AG10803 (cell line): ENCODE measurements at places on chromosomes 16 and 17.
A peak's percentile ranks its signal among the peaks of the same experiment; 100 is the strongest.

DNA sequence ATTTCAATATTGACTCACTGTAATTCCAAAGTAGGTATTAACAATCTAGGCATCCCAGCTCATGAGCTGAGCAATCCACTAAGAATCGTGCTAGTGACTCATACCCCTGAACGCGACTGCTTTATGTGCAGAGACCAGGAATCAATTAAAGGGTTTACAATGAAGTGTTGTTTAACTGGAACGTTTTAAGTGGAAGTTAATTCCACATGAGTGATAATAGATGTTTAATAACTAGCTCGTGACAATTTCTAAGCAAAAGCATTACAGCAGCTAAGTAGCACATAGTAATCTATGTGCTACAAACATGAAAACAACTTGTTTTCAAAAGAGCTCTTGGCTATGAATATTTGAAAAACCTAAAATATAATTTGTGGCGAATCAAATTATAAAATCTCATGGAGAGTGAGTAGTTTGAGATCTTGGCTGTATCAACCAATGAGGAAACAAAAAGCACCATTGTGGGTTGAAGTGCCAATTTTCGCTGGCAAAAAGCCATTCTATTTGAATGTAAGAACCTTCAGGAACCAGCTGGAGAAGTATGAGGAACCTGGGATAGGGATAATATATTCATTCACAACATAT lies 9.4 kb downstream of the GJC1 start:
- peak; percentile 94 for DNase-seq

DNA sequence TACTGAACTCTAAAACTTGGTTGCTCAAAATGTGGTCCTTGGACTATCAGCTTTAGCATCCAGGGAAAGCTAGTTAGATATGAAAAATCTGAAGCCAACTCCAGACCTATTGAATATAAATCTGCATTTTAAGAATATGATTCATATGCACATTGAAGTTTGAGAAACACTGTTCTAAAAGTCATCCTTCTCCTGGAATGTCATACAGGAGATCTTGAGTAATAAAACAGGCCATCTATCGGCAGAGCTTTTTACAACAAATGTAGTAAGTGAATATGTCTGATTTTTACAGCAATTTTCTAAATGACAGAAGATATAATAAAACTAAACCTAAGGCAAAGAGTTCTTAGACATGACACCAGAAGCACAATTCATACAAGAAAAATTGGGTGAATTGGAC lies 140.4 kb downstream of the PMP22 start:
- peak; percentile 38 for DNase-seq

DNA sequence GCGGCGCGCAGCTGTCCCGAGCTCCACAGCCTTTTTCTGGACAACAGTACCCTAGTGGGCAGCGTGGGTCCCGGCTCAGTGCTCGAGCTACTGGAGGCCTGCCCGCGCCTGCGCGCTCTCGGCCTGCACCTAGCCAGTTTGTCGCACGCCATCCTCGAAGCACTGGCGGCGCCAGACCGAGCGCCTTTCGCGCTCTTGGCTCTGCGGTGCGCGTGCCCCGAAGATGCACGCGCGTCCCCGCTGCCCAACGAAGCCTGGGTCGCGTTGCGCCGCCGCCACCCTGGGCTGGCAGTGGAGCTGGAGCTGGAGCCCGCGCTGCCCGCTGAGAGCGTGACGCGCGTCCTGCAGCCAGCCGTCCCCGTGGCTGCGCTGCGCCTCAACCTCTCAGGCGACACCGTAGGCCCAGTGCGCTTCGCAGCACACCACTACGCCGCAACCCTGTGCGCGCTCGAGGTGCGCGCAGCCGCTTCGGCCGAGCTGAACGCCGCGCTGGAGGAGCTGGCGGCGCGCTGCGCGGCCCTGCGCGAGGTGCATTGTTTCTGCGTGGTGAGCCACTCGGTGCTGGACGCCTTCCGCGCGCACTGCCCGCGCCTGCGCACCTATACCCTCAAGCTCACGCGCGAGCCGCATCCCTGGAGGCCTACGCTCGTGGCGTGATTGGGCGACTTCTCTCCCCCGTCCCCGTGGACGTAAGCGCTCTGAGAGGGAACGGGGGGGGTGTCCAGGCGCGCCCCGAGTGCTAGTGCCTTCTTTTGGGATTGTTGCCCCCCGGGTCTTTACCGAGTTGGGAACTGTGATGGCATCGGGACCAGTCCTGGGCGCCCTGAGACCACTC lies 1.2 kb upstream of the HSF4 start:
- peak; percentile 39 for DNase-seq

DNA sequence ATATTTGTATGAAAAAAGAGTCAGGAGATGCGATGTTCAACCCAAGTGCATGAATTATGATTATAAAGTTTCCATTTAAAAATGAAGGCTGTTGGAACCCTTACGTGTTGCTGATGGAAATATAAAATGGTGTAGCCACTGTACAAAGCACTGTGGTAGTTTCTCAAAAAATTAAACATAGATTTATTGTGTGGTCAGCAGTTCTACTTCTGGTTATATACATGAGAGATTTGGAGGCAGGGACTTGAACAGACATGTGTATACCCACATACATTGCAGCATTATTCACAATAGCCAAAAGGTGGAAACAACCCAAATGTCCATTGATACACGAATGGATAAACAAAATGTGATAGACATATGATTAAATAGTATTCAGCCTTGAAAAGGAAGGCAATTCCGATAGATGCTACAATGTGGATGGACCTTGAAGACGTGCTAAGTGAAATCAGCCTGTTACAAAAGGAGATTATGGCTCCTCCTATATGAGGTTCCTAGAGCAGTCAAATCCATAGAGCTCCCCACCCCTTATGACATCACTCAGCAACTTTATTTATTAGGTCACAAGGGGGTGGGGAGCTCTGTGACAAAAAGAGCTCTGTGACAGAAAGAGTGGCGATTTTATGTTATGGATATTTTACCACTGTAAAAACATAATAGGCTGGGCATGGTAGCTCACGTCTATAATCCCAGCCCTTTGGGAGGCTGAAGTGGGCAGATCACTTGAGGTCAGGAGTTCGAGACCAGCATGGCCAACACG lies 106.7 kb downstream of the MSI2 start:
- DNase-seq, result no peak

GRCh38 chr16:68086336-68086841 lies 1.2 kb downstream of the NFATC3 start:
- DNase-seq, result peak; percentile 42

- no peak for DNase-seq
These were observed 310.7 kb upstream of the PMFBP1 start for GRCh38 chr16:72482695-72483094.

GRCh38 chr17:32773856-32774694 lies 102.8 kb downstream of the MYO1D start:
- peak; percentile 21 for DNase-seq

DNA sequence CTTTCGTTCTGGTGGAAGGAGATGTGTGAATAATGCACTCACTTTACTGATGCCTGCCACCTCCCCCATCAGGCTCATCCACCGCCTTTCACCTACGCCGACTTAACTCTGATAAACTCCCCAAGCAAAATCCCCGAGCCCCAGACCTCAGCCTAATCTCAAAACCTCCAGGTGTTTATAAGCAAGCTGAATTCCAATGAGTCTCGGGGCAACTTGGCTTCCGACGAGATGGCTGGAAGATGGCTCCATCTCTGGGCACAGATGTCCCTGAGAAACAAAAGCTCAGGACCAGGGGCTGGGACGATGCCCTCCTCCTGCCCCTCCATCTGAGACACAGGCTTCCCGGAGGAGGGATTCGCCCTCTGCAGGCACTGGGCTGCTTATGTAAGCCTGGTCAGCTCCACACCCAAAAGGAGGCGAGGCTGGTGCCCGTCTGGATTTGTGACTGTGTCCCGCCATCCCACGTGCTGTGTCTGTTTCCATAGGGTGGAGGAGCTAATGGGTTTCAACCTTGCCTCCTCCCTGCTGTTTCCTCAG lies 386.4 kb upstream of the TNRC6C start:
- DNase-seq, result no peak

DNA sequence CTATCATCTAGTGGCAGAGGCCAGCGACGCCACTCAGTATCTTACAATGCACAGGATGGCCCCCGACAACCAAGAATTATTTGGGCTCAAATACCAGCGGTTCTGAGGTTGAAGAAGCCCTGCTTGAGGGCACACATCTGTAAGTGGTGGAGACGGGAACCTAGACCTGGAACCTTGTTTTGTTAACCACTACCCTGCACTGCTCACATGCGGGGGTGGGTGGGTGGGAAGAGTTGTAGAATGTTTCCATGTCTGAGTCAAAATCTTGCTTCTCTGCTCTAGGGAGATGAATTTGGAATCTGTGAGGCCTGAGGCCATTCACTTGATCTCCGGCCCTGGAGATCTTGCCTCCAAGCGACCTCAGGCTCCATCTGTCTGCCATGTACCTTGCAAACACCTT lies 44.1 kb downstream of the ABCC1 start:
- no peak for DNase-seq

DNA sequence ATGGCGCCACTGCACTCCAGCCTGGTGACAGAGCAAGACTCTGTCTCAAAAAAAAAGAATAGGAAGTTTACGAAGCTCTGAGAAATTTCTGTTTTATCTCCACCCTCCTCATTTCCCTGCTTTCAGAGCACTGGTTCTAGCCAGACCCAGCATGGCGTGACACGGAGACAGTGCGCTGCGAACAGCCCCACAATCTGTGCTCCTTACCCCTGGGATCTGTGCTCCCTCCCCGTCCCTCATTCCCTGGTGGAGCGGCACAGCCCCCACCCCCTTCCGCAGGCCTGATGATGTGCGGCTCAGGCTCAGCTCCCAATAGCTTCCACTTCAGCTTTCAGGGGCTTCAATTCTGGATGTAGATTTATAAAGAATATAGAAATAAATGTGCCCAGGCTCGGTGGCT lies 56.1 kb upstream of the ENDOV start:
- DNase-seq, result no peak
